ENCODE measurements at places on chromosomes 1 and 21.

DNA sequence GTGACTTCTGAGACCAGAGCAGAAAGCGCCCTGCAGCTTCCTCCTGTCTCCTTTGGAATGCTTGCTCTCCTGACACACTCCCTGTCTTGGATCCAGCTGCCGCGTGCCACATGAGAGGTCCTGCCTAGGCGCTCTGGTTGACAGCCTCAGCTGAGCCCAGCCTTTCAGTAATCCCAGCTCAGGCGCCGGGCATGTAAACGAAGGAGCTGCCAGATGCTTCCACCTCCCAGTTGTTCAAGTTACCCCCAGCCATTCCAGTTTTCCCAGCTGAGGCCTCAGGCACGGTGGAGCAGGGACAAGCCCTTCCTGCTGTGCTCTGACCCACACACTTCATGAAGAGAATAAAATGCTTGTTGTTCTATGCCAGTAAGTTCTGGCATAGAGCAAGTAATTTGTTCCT, 14.3 kb upstream of the CD34 start:
- no peak for DNase-seq

DNA sequence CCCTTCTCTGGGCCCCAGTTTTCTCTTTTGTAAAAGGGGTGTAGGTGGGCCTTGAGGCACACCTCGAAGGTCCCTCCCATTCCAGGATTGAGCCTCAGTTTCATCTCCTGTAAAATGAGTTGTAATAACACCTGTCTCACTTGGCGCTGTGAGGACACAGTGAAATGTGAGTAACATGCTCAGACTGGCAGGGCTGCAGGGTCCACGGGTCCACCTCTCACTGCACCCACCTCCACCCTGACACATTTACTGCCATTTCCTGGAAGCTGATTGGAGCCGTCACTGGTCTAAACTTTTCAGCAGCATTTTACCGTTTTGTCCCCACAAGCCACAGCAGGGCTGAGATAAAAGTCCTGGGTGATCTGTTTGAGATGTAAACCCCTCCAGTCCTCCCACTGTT, 398.0 kb downstream of the PTPRU start:
- no peak for DNase-seq

GRCh38 chr21:31972622-31973021, 99.8 kb downstream of the HUNK start:
- no peak for DNase-seq

DNA sequence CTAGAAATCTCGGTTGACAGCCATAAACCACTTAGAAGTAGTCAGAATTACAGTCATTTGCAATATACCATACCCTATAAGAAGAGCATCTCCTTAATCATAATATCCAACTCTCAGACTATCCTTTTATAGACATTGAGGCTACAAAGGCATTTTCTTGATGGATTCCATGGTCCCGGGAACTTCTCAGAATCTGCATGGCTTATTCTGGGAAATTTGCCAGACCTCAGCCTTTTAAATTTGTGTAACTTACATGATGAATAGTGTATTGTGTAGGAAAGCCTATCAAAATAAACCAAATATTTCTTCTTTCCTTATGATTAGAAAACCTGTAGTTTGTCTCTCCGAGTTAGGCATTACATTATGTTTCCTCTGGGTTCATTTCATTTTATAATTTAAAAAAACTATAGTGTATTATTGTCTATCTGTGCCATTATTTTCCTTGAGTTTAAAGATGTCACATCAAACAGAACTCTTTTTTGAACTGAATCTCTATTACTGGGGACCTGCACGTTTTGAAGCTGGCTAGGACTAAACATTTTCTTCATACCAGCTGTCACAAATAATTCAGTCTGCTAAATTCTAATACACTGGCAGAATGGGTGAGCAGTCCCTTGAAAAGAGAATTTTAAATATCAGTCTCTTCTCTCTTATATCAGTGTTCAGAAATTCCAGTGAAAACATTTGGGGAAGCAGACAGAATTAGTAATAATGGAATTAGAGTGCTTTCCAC, 102.9 kb downstream of the GABPA start:
- DNase-seq = peak; percentile 92

- DNase-seq = peak; percentile 84
Measured at GRCh38 chr1:38138498-38139233, 92.1 kb upstream of the POU3F1 start.

DNA sequence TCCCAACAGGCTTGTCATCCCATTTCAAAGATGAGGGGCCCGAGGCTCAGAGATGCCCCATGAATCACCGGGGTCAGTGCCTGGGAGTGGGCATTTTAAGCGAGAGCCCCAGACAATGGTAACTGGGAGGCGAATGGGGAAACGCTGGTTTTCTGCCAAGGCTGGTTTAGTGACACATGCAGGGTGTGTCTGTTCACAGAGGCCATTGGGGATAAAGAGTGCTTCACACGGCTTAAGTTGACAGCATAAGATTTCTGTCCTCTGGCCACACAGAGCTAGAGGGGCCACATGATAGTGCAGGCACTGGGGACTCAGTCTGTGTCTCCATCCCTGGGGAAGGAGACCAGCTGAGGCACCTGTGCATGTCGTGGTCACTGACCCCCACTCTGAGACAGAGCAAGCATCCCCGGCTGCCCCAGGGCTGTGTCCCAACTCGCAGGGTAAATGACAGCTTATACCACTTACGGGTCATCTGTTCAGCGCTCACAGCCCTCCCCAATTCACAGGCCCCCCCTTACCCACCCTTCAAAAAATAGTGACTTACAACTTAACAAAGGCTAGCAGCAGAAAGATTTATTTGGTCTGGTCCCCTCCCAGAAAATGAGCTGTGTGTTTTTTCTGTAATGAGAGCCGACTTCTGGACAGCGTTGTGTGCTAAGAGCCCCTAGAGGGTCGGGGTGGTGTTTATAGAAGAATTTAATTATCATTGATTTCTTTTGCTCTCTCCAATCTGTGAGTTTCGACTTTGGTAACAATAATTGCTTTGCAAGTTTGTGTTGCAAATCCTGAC, 34.9 kb upstream of the ARHGEF16 start:
- no peak for DNase-seq

- DNase-seq = no peak
Measured at GRCh38 chr1:177425199-177425598, 254.4 kb downstream of the BRINP2 start.

DNA sequence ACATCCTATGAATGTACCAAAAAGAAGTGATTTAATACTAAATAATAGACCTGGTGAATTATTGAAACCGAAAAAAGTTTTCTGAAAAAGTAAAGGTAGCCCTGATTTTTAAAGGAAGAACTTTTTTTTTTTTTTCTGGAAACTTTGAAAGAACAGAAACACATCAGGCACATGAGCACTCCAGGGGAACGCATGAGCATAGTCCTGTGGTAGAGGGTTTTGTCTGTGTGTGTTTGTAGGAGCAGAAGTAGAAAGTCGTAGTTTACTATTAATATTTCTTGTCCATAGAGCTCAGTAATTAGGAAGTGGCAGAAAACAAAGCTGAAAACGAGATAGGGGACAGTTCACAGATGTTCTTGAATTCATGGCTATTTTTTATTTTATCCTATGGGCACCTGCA, 1175.9 kb upstream of the B3GALT2 start:
- DNase-seq = no peak

DNA sequence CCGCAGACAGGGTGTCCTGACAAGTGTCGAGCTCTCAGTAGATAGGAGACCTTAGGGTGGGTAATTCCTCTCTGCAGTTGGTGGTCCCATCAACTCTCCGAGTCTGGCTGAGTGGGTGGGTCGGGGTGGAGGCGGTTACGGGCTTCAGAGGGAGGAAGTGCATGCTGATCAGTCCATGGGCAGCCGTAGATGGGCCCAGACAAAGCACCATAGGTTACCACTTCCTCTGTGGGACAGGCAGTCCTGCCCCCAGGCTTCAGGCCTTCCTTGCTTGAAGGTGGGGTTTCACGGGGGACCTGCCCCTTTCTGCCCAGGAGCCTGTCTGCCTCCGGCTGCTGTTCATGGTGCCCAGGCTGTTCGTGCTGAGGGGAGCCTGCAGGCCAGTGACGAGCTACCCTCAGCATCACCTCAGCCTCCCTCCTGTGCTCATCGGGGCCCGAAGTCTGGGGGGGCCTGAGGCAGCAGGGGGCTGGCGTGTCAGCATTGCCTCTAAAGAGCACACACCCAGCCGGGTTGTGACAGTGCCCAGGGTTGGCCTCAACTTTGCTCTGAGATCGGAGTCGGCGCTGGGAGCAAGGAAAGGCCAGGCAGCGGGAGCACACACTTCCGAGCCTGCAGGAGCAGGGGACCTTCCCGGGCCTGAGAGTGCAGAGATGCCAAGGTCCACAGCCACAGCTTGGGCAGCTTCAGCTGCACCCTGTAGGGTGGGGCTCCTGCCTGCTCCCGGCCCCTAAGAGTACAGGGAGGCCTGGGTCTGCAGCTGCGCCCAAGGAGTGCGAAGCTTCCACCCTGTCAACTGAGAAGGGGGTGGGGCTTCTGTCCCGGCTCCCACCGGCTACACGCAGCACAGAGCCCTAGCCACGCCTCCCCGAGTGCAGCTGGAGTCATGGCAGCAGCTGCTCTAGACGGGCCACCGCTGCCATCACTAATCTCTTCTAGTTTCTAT, 225.4 kb upstream of the NRIP1 start:
- no peak for DNase-seq

All from fibroblast of skin of left quadriceps (primary cell).